Activated naive CD8-positive, alpha-beta T cell treated with anti-CD3 and anti-CD28 coated beads, Interleukin-2, amount 50 U/mL, for 16 hours (primary cell): ENCODE measurements at places on chromosomes 16 and 17.

GRCh38 chr17:40598619-40599467, 33.6 kb upstream of the CCR7 start:
- DNase-seq, result peak; percentile 78

DNA sequence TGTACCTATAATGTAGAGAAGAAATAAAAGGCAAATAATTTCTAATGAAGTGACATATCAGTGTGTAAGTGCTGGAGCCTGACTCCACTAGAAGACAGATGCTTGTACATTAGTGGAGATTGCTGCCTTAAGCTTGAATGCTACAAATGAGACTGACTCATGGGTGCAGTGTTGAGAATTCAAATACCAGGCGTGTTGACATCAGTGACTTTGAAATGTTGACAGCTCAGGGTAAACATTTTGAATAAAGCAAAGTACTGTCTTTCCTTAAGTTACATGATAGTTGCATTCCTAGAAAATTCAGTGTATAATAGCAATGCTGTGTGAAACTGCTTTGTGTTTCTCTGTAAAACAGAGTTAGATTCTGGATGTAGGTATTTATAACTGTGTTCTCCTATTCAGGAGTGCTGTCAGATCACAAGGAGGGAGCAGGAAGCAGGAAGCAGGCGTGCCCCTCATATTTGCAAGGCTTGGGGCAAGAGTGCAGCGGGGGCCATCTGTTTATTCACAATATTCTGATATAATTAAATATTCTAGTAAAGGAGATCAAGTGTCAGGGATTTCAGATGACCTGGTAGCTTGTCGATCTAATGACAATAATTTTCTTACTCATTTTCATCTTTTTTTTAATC, 119.0 kb downstream of the SPECC1 start:
- DNase-seq, result no peak

- no peak for DNase-seq
These were observed 6.2 kb upstream of the SLC16A13 start for GRCh38 chr17:7029659-7030058.

GRCh38 chr17:36875698-36876293, 61.5 kb upstream of the LHX1 start:
- no peak for DNase-seq

GRCh38 chr17:18319604-18320256, 4.6 kb downstream of the SMCR8 start:
- no peak for DNase-seq

DNA sequence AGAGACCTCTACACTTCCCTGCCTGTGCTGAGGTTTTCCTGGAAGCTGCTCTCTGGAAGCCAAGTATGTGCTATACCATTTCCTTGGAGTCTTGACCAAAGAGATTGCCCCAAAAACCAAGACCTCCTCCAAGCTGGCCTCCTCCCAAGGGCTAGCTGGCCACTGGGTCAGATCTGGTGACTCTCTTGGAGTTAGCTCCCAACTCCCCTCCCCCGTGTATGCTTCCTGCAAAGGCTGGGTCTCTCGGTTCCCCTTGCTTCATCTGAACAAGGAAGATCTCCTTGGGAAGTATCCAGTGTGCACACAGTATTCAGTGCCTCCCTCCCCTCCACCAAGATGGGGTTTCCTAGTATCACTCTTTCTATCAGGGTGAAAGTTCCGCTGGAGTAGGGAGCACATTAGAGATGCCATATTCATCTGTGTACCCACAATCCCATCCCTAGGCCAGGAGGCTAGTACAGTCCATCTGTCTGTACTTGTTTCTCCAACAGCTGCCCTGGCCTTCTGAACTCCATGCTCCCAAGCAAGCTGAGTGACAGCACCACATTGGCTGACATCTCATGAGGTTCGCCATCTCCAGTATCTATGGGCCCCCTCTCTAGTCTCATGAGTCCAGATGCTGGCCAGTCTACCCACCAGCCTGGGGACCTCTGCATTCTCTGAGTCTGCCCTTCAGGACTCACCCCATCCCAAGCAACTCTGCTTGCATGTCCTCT, 3.2 kb downstream of the GAS7 start:
- no peak for DNase-seq

DNA sequence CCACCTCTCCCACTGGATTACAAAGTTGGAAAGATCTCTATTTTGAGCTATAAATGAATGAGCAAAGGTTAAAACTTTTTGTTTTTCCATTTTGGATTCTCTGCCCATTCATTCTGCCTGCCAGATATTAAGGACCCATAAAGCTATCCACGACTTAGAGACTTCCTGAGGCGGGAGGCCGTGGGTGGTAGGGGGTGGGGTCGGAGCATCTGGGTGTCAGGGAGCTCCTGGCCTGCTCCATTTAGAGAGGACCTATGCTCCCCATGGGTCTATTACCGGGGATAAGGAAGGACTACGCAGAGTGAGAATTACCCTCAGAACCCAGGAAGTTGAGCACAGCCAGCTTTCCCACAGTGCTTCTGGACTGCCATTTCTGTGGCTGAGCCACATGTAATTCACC, 45.8 kb downstream of the MARF1 start:
- DNase-seq, result no peak

GRCh38 chr16:54099627-54100026, 187.0 kb downstream of the IRX3 start:
- DNase-seq, result no peak

GRCh38 chr16:12646490-12647274, 157.0 kb downstream of the CPPED1 start:
- no peak for DNase-seq

DNA sequence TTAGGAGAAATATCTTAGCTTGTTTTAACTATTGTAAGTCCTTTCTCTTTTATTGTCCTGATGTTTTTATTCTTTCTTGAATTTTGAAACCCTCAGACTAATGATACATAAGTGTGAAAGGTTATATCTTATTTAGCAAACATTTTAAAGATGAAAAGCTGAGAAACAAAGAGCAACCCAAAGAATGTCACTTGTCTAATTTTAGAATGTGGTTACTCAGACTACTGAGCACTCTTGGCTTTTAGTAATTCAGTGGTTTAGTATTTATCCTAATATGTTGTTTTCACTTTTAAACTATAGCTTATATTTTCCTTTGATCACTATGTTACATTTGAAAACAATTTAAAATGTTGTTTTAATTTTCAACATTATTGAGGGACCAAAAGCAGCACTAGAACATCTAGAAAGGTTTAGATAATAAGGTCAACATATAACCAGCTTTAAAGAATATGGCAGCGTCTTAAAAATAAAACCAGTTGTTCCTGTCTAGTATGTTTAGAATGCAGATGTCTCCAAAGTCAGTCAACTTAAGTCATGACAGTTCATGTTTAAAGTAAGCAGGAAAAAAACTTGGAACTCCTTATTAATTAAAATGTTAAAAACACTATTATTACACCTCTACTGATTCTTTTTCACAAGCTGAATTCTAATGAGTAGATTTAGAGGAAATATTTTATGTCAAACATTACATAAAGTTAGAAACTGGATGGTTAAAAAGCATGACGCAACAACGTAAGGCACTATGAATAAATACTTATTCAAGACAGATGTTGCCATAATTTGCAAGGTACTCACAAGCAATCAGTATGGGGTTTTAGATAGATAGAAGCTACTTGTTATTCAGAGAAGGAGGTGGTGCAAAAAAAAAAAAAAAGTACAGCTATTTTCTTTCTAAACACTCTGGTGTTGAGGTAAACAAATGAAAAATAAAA, 2.4 kb downstream of the MBTD1 start:
- no peak for DNase-seq

DNA sequence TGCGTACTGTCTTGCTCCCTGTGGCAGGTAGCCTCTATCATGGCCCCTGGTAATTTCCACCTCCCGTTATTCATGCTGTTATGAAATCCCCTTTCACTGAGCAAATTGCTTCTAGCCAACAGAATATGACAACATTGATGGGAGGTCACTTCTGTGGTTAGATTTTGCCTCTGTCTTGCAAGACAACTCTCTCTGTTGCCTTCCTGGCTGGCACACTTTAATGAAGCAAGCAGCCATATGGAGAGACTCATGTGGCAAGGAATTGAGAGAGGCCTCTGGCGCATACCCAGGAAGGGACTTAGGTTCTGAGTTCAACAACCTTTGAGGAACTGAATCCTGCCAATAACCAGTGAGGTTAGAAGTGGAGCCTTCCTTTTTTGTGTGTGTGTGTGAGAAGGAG, 51.8 kb upstream of the GPRC5B start:
- DNase-seq, result no peak

DNA sequence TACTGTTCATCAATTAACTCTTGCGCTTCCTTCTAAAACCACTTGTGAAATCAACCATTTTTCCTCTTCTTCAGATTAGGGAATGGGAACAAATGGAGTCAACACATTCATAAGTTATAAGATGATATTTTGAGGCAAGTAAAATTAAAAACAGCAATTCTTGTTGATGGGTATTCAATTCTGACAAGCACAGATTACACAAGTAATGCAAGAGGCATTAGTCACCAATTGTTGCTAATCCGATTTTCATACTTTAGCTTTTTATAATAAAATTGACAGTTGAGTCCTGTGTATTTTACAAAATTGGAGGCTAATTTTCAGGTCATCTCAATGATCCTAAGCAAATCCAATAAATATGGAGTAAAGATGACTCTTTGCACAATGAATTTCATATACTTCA, 918.4 kb upstream of the SOX9 start:
- no peak for DNase-seq

- DNase-seq, result no peak
These were observed 406.6 kb upstream of the EEF2KMT start for GRCh38 chr16:5504064-5504781.

DNA sequence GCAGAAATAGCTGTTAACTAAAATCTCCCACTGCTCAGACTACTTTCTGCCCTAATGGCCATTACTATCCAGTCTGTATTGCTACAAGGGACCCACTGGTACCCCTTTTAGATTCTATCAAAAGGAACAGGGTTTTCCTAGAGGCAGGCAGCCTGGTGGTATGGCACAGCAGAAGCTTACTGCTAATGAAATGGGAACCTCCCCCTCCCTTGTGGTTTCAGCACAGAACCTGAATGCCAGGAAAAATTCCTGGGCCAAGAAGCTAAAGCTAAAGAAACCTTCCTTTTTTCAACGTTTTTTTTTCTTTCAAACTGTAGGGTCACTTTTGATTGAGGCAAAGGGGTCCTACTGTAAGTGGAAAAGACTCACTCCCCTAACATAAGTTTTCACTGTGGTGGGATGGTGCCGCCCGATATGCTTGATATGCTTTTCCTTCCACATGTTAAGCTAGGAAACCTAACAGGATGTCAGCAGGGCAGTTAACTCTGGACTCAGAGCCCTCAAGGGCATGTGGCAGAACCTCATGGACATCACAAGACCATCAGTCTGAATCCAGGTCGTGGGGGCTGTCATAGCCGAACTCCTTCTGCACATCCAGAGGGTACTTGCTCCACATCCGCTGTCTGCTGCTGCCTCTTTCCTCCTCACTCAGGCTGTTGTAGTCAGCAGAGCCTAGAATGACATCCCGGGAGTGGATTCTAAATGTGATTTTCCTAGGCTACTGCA, 9.8 kb downstream of the SLC7A6OS start:
- no peak for DNase-seq

- no peak for DNase-seq
These were observed 80.5 kb downstream of the ZNF778 start for GRCh38 chr16:89297910-89298545.

GRCh38 chr17:49549311-49549605, 26.4 kb upstream of the NXPH3 start:
- no peak for DNase-seq

- no peak for DNase-seq
These were observed 118.3 kb downstream of the PPM1E start for GRCh38 chr17:58873926-58874325.

DNA sequence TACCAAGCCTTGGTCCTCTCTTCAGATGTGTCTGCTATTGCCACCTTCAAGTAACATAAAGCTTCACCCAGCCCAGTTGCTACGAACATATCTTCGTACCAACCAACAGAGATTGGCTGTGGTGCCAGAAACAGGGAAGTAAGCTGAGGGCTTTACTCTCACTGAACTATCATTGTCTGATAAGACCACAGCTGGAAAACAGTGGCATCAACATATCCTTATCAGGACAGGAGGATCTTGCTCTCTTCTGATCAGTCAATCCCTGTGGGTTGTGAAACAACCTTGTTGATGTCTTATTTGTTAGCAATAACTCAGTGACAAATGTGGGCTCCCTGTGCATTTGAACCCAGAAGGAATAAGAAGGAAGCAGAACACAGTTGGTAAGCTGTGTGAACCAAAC, 446.3 kb upstream of the MAF start:
- no peak for DNase-seq

DNA sequence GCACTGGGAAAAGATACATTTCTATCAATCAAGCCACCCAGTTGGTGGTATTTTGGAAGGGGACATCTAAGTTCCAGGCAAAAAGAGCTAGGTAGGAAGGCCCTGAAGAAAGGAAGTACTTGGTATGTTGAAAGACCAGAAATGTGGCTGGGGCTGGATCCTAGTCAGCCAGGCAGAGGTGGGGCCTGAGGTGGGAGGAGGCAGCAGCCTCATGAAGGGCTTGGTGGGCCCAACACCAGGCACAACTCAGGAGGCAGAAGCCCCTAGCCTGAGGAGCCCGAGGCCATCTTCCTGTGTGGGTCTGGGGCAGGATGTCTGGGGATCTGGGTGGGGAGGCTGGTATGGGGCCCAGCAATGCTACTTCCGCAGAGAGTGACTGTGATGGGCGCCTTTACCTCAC, 105.9 kb downstream of the SALL1 start:
- no peak for DNase-seq

DNA sequence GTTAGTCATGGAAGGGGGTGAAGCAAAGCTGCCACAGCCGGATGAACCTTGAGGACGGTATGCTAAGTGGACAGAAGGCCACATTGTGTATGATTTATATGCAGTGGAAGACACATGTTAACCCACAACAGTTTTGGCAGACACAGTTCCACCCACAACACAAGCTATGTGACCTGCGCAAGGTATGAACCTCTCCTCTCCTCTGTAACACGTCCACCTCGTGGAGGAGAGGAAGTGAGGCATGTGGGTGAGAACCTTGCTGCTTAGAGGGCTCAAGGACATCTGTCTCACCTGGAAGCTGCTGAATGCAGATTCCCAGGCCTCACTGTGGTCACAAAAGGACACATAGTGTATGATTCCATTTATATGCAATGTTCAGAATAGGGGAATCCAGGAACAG, 136.1 kb upstream of the PLCG2 start:
- no peak for DNase-seq

- no peak for DNase-seq
These were observed 13.0 kb downstream of the CPNE7 start for GRCh38 chr16:89588413-89589109.
